ENCODE measurements at places on chromosomes 11 and 22.

- no peak for DNase-seq
Measured at GRCh38 chr11:17633987-17634775, 85.2 kb upstream of the MYOD1 start.

DNA sequence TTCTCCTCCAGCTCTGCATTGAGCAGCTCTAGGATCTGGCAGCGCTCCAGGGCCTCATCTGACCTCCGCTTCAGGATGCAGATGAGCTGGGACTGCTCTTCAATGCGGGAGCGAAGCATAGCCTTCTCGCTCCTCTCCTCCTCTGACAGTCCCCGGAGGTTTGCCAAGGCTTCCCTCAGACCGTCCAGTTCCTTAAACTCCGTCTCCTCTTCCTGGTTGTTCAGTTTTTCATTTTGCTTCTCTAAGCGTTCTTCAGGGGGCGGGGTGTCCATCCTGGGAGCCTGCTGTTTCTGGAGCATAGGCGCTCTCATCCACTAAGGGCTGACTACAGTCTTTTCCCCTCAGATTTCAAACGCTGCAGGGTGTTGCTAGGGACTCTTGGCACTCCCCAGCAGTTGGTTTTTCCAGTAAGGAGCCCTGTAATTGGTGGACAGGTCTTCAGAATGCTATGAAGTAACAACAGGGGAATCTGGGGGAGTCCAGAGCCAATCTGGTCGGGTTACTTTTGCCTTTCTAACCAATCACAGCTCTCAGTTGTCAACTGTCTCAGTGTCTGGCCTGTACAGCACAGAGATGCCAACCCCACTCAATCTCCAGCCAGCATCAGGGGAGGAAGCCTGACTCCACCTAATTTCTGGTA, at the start of gene CCDC89:
Gene CCDC89 (minus strand): TSS at position 376 of the 640 bp plus-strand sequence. CDS start 65 bp downstream, at position 311.
- peak; percentile 77 for DNase-seq

DNA sequence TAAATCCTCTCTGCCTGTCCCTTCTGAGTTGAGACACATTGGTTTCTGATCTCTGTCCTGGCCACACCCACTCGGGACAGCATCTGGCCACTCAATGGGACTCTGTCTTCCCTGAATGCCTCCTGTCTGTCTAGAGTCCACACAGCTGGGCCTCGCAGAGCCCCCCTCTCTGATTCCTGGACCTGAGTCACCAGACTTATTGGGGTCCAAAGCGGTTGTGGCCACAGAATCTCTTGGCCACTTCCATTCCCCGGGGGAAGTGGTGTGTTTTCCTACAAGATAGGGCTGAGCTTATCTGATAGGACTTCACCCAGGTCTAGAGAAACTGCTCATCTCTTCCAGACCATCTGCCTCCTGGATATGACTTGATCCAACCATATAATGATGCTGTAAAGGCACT, 57.4 kb upstream of the WNT11 start:
- no peak for DNase-seq

- peak; percentile 96 for DNase-seq
Measured at GRCh38 chr11:67054836-67055523, 1.7 kb upstream of the RHOD start.

DNA sequence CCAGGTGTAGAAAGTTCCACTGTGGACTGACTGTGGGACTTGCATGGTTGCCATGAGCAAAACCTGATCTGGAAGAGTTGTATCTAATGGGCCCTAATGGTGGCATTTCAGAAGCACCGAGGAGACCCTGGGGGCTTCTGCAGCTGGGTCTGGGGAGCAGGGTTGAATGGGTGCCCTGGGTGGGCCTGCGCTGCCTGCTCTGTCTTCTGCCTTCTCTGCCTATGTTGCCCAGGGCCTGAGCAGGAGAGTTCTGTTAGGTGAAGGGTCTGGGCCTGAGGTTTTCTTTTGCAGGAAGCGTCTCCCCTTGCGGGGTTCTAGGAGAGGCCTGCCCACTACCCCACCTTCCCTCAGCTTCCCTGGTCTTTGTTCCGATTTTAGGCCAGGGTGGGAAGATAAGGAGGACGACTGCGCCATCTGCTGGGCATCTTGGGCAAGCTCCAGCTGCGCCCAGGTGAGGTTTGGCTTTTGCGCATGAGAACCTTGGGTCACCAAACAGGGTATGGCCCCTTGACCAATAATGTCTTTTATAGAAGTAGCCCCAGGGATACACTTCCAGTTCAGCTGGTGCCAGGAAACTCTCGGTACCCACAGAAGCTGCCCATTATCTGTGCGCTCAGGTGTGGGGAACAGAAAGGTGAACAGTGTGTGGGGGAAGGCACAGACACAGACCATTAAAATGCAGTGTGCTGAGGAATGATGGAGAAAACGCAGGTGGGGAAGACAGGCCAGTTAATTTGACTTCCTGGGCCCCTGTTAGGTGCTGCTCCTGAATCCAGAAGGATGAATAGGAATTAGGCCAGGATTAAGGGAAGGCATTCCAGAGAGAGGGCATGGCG, 23.2 kb downstream of the COMMD9 start:
- peak; percentile 69 for DNase-seq

GRCh38 chr11:120807414-120808150, 216.3 kb upstream of the TBCEL start:
- DNase-seq: peak; percentile 74

DNA sequence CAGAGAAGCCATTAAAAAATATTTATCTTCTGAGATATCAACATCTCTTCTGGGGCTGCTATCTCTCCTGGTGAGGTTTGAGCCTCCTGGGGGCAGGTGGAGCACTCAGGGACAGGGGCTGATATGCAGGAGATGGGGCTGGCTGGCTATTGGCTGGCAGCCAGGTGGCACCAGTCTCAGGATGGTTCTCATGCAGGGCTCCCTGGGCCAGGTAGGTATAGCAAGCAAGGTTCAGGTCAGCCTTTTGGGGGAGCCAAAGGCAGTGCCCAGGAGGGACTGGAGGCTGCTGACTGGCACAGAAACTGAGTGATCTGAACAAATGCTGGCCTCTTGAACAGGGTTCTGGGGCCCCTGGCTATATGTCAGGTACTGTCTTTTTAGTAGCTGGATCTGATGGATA, 29.7 kb upstream of the EMSY start:
- DNase-seq: no peak

GRCh38 chr11:27187075-27187847, 146.6 kb downstream of the BBOX1 start:
- DNase-seq: no peak

DNA sequence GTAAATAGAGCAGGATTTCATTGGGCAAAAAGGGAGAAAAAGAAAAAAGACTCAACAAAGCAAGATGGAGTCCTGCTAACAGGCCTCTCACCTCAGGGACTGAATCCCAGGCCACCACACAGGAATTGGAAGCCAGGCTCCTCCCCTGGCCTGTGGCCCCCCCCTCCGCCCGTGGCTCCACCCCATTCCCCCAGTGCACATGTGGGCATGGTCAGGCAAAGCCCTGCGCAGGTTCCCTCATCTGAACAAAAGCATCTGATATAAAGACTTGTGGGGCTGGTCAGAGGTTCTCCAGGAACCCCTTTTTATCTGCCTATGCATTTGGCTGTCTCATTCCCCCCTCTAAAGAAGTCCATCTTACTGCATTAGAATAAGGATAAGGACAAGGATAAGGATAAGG, 46.0 kb upstream of the PAK1 start:
- no peak for DNase-seq

DNA sequence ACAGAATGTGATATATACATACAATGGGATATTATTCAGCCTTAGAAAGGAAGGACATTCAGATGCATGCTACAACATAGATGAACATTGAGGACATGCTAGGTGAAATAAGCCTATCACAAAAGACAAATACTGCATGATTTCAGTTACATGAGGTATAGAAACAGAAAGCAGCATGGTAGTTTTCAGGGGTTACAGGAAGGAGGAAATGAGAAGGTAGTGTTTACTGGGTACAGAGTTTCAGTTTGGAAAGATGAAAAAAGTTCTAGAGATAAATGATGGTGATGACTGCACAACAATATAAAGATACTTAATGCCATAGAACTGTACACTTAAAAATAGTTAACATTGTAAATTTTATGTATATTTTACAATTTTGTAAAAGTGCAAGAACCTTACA, 266.7 kb upstream of the C11orf87 start:
- no peak for DNase-seq

DNA sequence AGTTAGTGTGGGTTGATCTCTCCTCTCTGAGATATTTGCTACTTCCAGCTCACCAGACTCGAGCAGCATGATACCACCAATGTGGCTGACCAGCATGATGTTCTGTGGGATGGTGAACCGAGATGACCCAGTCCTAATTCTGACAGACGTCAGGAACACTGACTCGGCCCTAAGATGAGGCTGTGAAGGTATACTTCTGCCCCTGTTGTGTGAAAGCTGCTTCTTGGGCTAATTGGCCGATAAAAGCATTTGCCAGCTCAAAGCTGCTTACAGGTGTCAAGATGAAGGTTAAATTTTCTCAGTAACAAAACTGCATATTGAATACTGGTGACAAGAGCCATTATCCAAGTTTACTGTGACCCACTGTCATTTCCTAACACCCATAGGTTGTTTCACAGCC, 151.4 kb downstream of the BRD1 start:
- no peak for DNase-seq

- DNase-seq: no peak
Measured at GRCh38 chr11:122637541-122637940, 18.0 kb upstream of the UBASH3B start.

DNA sequence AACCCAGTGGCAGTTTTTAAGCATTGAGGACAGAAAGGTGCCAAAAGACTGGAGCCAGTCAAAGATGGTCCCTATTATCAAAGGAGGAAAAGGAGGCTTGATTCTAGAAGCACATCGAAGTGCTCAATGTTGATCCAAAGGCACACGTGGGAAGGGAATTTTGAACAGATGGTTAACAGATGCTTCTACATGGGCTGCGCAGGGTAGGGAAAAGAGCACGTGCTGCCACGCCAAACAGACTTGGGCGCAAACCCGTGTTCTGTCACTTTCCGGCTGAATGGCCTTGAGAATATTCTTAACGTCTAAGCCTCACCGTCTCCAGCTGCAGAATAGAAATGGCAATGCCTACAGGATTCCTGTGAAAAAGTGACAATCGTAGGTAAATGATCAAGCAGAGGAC, 217.9 kb upstream of the MTNR1B start:
- no peak for DNase-seq

GRCh38 chr22:49196046-49196511, 631.6 kb downstream of the BRD1 start:
- DNase-seq: no peak

DNA sequence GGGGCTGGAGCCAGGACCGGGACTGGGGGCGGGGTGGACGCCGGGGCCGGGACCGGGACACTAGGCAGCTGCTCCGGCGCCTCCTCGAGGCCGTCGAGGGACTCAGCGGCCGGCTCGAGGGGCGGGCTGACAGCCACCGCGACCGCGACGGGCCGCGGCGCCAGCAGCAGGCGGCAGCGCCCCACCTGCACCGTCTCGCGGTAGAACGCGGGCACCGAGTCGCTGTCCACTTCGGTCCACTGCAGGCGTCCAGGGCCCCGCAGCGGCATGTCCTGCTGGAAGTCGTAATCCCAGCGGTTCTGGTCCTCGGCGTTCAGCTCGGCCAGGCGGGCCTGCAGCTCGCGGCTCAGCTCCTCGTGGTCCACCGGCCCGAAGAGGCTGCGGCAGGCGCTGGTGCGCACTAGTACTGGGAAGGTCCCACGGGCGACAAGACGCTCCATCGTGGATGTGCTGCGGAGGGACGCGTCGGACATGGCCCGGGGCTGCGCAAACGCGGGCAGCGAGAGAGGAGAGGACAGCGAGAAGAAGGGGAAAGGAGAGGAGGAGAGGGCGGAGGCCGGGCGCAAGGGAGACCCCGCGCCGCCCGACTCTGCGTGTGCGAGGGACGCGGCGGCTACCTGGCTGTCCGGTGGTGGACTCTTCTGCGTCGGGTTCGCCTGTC, 428 bp downstream of the CDKN1C start:
- DNase-seq: peak; percentile 66

- DNase-seq: no peak
Measured at GRCh38 chr22:17483688-17484372, 79.5 kb upstream of the SLC25A18 start.

- no peak for DNase-seq
Measured at GRCh38 chr11:38687008-38687407, 2089.0 kb upstream of the RAG2 start.

GRCh38 chr11:112745973-112746372, 215.2 kb upstream of the NCAM1 start:
- DNase-seq: no peak

GRCh38 chr11:132427611-132428010, 1057.2 kb downstream of the NTM start:
- no peak for DNase-seq

GRCh38 chr22:28220626-28221363, 301.7 kb upstream of the PITPNB start:
- no peak for DNase-seq

Measured in T47D (cell line).